ENCODE measurements at places on chromosomes 3 and 15.

- DNase-seq: no peak
These were observed 277.2 kb downstream of the UBE2E2 start for GRCh38 chr3:23480329-23480714.

GRCh38 chr15:101550124-101550523 is 60.6 kb upstream of the PCSK6 start:
- no peak for DNase-seq

DNA sequence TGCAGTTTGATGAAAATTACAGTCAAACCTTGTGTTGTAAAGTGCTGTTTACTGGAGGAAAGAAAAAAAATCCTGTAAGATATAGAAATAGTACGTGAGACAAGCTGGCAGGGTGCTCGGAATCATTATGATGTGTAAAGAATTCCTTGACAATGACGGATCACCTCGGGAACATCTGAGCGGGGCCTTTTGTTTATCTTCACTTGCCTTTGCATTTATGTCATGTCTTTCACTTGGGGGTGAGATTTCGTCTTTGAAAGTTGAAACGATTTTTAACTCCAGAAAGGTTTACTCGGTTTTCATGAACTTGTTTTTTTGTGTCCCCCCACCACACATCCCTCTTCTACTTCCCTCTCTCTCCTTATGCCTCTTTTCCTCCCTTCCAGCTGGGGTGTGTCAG is 128.3 kb upstream of the VEPH1 start:
- no peak for DNase-seq

DNA sequence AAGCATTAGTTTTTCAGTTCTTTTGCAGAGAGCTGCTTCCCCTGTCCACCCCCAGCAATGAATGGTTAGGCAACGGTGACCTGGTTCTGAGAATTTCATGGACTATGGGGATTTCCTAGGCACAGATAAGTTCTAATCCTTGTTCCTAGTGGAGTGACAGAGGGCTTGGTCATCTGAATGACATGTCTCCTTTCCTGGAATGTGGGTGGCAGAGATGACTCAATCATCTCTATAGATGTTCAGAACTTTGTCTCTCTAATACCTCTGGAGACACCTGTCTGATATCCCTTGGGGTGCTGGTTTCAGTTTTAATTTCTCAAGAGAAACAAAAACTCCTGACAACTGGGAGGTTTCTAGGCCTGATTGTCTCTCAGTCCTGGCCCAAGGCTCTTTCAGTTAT is 10.4 kb downstream of the PLA2G4E start:
- DNase-seq: no peak

GRCh38 chr15:92421976-92422375 is 28.3 kb downstream of the ST8SIA2 start:
- no peak for DNase-seq

GRCh38 chr3:43949594-43949993 is 258.9 kb downstream of the ABHD5 start:
- no peak for DNase-seq

GRCh38 chr15:64351265-64351664 is 4.7 kb downstream of the CSNK1G1 start:
- DNase-seq: no peak

DNA sequence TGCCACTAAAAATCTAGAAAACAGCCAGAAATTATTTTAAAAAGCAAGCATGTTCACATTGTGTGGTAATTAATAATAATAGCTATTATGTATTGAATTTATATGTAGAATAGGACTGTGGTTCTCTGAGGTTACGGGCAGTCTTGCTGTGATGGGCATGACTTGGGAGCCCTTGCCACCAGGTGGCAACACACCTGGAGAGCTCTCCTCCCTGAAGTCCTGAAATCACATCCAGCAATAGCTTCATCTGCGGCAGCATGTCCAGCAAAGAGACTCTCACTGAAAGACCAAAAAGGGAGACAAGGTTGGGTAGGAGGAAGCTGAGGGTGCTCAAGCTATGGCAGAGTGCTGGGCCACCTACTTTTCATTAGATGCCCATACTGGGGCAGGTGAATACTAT is 206.8 kb upstream of the IL12A start:
- no peak for DNase-seq

Measured in stimulated activated CD8-positive, alpha-beta memory T cell treated with anti-CD3 and anti-CD28 coated beads, Interleukin-7, amount 100 ng/mL, for 1 hour (primary cell).